ENCODE measurements at places on chromosomes 7 and 10. TPM values are rescaled to one million over a fixed set of nuclear protein-coding genes. Genes with fewer than 3 reads are reported as not detected.

KCNMA1 gene
- total RNA-seq: 2.2 TPM

PSMA2 gene
- total RNA-seq: 95.9 TPM

CCL24 gene
- 0.73 TPM for total RNA-seq

CDNF gene
- 1.4 TPM for total RNA-seq

KIAA1549 gene
- 1.7 TPM for total RNA-seq

HMX2 gene
- not detected for total RNA-seq

PLOD3 gene
- 199 TPM for total RNA-seq

All from melanocyte of skin (primary cell).